Activated T-cell treated with anti-CD3 and anti-CD28 coated beads, Interleukin-2, amount 50 U/mL, for 72 hours (primary cell): ENCODE measurements at places on chromosomes 1 and 21. TPM values are rescaled to one million over a fixed set of nuclear protein-coding genes. Genes with fewer than 3 reads are reported as not detected.

- no peak overlapping the region for H3K4me3 ChIP-seq
- no peaks in the 10 kb centered on the region for H3K27me3 ChIP-seq
- H3K4me1 ChIP-seq = peaks cover 5% of the 10 kb centered on the region
- DNase-seq = no peak
Observed at GRCh38 chr1:173002891-173003838, 47.6 kb downstream of the TNFSF18 start.

DNA sequence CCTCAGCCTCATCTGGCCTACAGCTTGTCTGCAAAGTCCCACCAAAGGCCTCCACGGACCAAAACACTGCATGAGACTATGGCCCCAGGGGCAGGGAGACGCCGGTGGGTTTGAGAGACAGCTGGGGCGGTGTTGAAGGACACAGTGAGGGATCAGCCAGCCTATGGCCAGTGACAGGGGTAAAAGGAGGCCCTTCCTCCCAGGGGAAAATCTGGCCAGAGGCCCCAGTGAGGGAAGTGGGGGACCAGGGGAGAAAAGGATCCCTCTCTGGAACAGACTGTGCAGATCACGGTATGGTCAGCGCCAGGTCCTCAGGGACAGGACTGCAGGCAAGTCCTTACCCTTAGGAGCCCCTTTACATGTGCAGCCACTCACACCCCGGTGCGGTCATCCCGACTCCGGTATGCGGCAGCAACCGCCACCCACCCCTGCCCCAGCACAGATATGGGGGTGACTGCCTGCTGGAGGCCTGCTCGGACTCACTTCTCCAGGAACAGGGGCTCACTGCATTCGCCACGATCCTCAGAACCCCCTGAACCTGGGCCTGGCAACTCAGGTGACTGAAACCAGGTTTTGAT lies 1.3 kb downstream of the CERS2 start:
- peaks cover 62% of the 10 kb centered on the region for H3K4me1 ChIP-seq
- H3K4me3 ChIP-seq = peak overlapping the region; percentile 92
- H3K27ac ChIP-seq = peak overlapping the region; percentile 90
- no peaks in the 10 kb centered on the region for H3K27me3 ChIP-seq
- H3K36me3 ChIP-seq = no peaks in the 10 kb centered on the region

DNA sequence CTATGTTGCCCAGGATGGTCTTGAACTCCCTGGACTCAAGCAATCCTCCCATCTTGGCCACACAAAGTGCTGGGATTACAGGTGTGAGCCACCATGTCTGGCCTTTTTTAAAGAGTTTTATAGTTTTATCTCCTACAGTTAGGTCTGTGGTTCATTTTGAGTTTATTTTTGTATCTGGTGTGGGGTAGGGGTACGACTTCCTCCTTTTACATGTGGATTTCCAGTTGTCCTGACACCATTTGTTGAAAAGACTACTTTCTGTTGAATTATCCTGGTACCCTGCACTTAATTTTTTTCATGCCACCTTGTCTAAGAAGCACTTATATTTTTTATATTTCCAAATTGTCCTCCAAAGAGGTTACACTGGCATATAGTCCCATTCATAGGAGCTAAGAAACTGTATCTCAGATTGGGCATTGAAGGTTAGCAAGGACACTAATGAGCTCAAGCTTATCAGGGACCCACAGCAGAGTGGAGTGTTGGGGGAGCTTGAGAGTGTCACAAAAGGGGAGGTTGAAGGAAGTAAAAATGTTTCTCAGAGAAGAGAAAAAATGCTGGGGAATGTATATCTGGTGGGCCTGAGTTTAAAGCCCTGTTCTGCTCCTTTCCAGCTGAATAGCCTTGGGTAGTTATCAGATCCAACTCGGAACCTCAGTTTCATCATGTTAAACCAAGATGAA lies 23.4 kb upstream of the MEF2D start:
- peak overlapping the region; percentile 59 for H3K4me3 ChIP-seq
- no peaks in the 10 kb centered on the region for H3K27me3 ChIP-seq
- peaks cover 40% of the 10 kb centered on the region for H3K4me1 ChIP-seq
- no peak for DNase-seq
- peak overlapping the region; percentile 7 for H3K27ac ChIP-seq
- peaks cover 2% of the 10 kb centered on the region for H3K36me3 ChIP-seq

- no peaks in the 10 kb centered on the region for H3K36me3 ChIP-seq
- H3K4me3 ChIP-seq = no peak overlapping the region
- H3K27ac ChIP-seq = no peak overlapping the region
Observed at GRCh38 chr1:203034422-203035110, 8.3 kb downstream of the PPFIA4 start.

DNA sequence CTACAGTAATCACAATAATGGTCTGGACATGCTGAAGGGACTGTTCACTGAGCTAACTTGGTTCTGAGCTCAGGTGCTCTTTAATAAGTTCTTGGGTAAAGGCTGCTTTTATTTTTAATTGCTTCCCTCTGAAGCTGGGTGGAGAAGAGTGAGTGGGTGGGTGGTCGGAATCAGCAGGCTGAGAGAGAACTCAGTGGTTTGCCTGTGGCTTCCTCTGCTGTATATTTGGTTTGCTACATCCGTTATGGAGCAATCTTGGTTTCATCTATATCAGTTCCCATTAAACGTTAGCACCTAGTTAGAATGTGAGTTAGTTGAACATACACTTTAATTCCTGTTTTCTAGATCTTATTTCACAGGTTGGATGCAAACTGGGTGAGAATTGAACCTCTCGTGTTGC lies 23.3 kb downstream of the CNIH4 start:
- H3K4me1 ChIP-seq = peaks cover 81% of the 10 kb centered on the region
- H3K36me3 ChIP-seq = peaks cover 7% of the 10 kb centered on the region
- H3K4me3 ChIP-seq = peak overlapping the region; percentile 64
- no peaks in the 10 kb centered on the region for H3K27me3 ChIP-seq
- H3K27ac ChIP-seq = peak overlapping the region; percentile 8
- peak; percentile 64 for DNase-seq

GRCh38 chr1:43054961-43055360 lies 96.3 kb upstream of the SLC2A1 start:
- H3K27me3 ChIP-seq = no peaks in the 10 kb centered on the region
- H3K4me3 ChIP-seq = no peak overlapping the region
- H3K4me1 ChIP-seq = peaks cover 11% of the 10 kb centered on the region
- no peak for DNase-seq
- no peak overlapping the region for H3K27ac ChIP-seq

- H3K27me3 ChIP-seq = no peaks in the 10 kb centered on the region
- H3K27ac ChIP-seq = peak overlapping the region; percentile 89
- peak overlapping the region; percentile 79 for H3K4me3 ChIP-seq
- DNase-seq = peak; percentile 77
- H3K36me3 ChIP-seq = peaks cover 8% of the 10 kb centered on the region
- H3K4me1 ChIP-seq = peaks cover 98% of the 10 kb centered on the region
Observed at GRCh38 chr1:89724369-89725010, 91.6 kb downstream of the LRRC8C start.

DNA sequence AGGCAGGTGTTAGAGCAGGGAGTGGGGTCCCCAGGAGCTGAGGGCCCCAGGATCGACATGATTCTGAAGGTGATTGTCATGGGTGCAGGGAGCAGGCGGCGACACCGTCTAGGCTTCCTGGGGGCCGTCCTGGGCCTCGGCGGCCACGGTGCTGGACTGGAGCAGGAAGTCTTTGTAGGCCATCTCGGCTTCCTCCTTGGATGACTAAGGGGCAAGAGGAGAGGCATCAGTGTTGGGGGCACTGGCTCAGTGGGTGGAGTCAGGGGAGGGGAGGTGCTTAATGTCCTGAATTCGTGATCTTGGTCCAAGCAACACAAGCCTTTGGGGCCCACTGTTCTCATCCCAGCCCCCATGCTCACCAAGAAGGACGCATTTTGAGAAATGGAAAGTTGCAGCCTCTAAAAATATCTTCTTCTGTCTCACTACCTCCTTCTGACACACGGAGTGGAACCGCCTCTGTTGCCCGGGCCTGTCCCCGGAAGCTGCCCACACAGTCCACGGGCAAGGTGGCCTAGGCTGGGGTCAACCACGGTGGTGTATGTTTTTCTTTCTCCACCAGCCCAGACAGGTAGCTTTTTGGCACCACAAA lies 8.6 kb upstream of the FCMR start:
- H3K36me3 ChIP-seq = no peaks in the 10 kb centered on the region
- H3K27ac ChIP-seq = peak overlapping the region; percentile 56
- peak overlapping the region; percentile 78 for H3K4me3 ChIP-seq

DNA sequence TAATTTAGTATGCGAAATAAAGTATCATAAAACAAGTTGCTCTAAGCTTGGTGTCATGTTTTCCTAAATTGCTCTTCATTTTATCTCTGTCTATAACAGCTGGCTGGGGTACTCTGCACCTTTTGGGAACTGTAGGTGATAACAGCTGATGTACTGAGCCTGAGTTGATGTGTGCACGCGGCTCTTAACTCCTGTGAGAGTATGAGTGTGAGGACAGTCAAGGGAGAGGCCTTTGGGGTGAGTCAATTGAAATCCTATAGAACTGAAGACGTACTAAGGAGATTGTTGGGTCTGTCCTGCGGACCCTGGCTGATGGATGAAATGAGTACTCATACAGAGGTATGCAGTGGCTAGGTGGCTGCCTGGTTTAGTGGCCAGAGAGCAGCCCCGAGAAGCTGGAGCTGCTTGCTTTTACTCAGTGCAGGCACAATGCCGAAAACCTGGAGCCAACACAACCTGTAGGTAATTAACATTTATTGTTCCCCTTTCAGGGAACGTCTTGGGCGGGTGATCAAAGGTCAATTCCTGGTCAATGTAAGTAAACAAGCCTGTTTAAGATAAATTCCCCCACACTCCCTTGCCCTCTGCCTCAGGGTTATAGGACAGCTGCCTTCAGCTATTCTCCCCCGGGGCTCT lies 188.5 kb downstream of the PRDM2 start:
- no peaks in the 10 kb centered on the region for H3K36me3 ChIP-seq
- DNase-seq = no peak
- H3K27ac ChIP-seq = no peak overlapping the region
- peaks cover 37% of the 10 kb centered on the region for H3K27me3 ChIP-seq
- no peaks in the 10 kb centered on the region for H3K4me1 ChIP-seq

DNA sequence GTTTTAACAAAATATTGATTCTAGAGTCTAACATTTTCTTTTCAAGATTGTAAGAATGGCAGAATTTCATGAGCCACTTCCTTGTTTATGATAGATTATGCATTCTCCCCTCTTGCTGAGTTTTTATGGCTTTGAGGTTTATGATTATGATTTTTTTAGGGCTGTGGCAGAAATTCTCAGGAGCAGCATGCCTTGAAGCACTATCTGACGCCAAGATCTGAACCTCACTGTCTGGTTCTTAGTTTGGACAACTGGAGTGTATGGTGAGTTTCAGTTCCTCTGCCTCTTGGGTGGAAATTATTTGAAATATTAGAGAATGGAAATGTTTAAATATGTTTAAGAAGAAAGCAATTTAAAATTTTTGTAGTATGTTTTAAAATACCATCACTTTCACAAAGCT lies 10.2 kb downstream of the USP16 start:
- H3K4me3 ChIP-seq = no peak overlapping the region
- peaks cover 18% of the 10 kb centered on the region for H3K4me1 ChIP-seq
- DNase-seq = no peak
- peaks cover 26% of the 10 kb centered on the region for H3K36me3 ChIP-seq
- no peaks in the 10 kb centered on the region for H3K27me3 ChIP-seq
- H3K27ac ChIP-seq = peak overlapping the region; percentile 79

- no peaks in the 10 kb centered on the region for H3K27me3 ChIP-seq
- no peak overlapping the region for H3K27ac ChIP-seq
- H3K36me3 ChIP-seq = no peaks in the 10 kb centered on the region
- H3K4me3 ChIP-seq = no peak overlapping the region
- H3K4me1 ChIP-seq = peaks cover 19% of the 10 kb centered on the region
Observed at GRCh38 chr1:153614189-153614900, 1.4 kb upstream of the S100A16 start.

DNA sequence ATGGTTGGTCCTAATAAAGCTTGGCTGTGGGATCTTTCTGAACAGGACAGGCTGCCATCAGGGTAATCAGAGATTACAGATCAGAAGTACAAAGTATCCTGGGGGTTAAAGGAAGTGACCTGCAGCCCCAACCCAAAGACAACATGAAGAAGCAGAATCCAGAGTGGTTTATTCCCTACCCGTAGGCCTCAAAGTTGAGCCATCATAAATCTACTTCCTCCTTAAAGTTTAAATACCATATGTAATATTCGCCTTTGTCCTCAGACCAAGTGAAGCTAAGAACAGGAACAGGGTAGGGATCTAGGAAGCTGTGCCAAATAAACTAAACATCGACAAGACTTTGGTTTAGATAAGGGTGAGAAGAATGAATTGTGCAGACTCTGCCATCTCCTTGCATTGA lies 15.9 kb upstream of the DHX9 start:
- H3K27me3 ChIP-seq = no peaks in the 10 kb centered on the region
- H3K36me3 ChIP-seq = no peaks in the 10 kb centered on the region
- H3K4me3 ChIP-seq = no peak overlapping the region
- H3K4me1 ChIP-seq = no peaks in the 10 kb centered on the region

- H3K4me3 ChIP-seq = no peak overlapping the region
- no peaks in the 10 kb centered on the region for H3K27me3 ChIP-seq
- H3K36me3 ChIP-seq = peaks cover 3% of the 10 kb centered on the region
- peaks cover 20% of the 10 kb centered on the region for H3K4me1 ChIP-seq
- DNase-seq = no peak
Observed at GRCh38 chr1:205827623-205828022, 14.6 kb upstream of the SLC41A1 start.

Gene ARHGEF10L
- not detected for total RNA-seq

Gene LYPD8
- total RNA-seq = not detected

Gene ZBTB37
- 14.2 TPM for total RNA-seq

Gene ARHGEF11
- total RNA-seq = 5.2 TPM

Gene IFI44
- total RNA-seq = 77.5 TPM
